ENCODE measurements at places on chromosomes 5 and 9.

DNA sequence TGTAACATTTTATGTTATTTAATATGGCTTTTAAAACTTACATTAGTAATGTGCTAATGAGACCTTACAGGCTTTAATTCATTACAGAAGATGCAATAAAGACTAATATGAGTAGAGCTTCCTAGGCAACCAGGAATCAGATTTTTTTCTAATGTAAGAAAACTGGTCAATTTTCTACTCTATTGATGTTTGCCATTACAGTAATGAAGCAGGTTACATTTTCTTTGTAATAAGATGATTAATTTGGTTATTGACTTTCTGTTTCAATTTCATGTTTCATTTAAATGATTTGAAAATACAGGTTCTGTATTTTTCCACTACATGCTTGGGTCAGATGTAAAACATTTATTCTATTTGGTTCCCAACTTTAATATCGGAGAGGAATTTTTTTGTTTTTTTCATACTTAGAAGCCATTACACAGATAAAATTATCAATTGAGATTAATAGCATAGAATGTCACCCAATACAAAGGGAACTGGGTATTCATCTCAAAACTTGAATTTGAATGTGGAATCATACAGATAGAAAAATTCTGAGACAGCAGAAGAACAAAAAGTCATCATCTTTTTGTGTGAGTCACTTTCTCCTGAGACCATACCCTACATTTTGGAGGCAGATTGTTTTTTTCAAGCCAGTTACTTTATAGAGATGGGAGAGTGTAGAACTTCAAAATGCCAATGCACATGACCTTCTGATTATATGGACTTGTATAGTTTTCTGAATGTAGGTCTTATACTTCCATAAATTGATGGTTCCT lies 133.6 kb upstream of the HMHB1 start:
- H3K27me3 ChIP-seq, result no peaks in the 10 kb centered on the region
- DNase-seq, result no peak
- H3K4me1 ChIP-seq, result peaks cover 4% of the 10 kb centered on the region
- H3K27ac ChIP-seq, result no peak overlapping the region
- no peaks in the 10 kb centered on the region for H3K36me3 ChIP-seq

GRCh38 chr5:156438076-156438475 lies 111.1 kb downstream of the SGCD start:
- DNase-seq, result no peak
- no peaks in the 10 kb centered on the region for H3K27me3 ChIP-seq
- H3K4me3 ChIP-seq, result no peak overlapping the region
- H3K4me1 ChIP-seq, result no peaks in the 10 kb centered on the region
- H3K27ac ChIP-seq, result no peak overlapping the region
- no peaks in the 10 kb centered on the region for H3K36me3 ChIP-seq

- no peaks in the 10 kb centered on the region for H3K4me1 ChIP-seq
- H3K4me3 ChIP-seq, result no peak overlapping the region
- H3K27me3 ChIP-seq, result no peaks in the 10 kb centered on the region
- H3K36me3 ChIP-seq, result no peaks in the 10 kb centered on the region
- H3K27ac ChIP-seq, result no peak overlapping the region
Observed at GRCh38 chr5:131254741-131255140, 9.1 kb upstream of the CDC42SE2 start.

DNA sequence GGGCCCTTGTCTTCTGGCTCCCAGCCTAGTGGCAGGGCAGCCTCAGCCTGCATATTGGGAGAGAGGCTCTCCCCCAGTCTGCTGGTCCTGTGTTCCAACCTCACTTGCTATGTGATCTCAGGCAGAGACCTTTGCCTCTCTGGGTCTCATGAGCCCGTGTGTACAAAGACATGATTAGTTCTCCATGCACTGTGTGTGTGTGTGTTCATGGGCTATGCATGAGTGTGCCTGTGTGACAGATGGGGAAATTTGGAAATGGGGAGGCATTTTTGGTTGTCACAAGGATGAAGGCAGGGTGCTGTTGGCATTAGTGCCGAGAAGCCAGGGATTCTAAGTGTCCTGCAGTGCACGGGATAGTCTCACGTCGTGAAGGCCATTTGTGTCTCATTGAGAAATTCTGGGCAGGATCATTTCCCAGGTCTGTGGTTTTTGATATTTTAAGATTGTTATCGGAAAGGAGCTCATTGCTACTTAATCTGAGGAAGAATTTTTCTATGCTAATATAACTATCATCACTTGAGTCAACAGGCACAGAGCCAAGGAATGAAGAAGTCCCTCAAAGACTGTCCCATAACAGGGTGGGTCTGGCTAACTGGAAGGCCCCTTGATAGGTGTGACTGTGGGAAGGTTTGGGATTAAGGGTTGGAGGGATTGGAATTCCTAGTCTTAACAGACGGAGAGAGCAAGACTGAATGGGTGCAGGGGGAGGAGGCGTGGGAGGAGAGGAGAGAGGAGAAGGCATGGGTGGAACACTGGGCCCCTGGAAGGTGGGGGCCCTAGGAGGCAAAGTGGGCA lies 168.5 kb downstream of the RGS3 start:
- H3K27me3 ChIP-seq, result no peaks in the 10 kb centered on the region
- H3K27ac ChIP-seq, result no peak overlapping the region
- H3K4me1 ChIP-seq, result peaks cover 7% of the 10 kb centered on the region
- no peak overlapping the region for H3K4me3 ChIP-seq

DNA sequence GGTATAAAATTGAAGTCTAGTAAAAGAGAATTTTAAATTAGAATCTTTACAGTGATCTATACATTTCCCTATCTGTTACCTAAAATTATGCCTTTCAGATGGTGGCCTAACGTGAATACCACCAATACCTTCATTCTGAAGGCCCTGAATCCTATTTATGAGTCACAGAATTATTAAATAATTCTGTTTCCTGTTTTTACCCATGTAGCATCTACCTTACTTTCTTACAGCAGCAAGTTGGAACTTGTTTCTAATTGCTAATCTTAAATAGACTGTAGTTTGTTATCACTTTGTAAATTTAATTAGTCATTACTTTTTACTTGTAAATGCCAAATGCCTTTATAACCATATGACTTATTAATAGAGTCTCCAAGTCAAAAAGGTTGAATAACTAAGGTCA lies 135.0 kb downstream of the PDE4D start:
- H3K4me3 ChIP-seq, result no peak overlapping the region
- H3K4me1 ChIP-seq, result no peaks in the 10 kb centered on the region
- no peaks in the 10 kb centered on the region for H3K36me3 ChIP-seq
- H3K27ac ChIP-seq, result no peak overlapping the region

Data from right lobe of liver (tissue), 6 donors.